Neural crest cell (in vitro differentiated cells): ENCODE measurements at places on chromosomes 16 and 17.
A peak's percentile ranks its signal among the peaks of the same experiment; 100 is the strongest.

- DNase-seq = no peak
Measured at GRCh38 chr17:45578516-45579455, 88.3 kb upstream of the PLEKHM1 start.

GRCh38 chr16:28062847-28063521, 530 bp downstream of the GSG1L start:
- no peak for DNase-seq

DNA sequence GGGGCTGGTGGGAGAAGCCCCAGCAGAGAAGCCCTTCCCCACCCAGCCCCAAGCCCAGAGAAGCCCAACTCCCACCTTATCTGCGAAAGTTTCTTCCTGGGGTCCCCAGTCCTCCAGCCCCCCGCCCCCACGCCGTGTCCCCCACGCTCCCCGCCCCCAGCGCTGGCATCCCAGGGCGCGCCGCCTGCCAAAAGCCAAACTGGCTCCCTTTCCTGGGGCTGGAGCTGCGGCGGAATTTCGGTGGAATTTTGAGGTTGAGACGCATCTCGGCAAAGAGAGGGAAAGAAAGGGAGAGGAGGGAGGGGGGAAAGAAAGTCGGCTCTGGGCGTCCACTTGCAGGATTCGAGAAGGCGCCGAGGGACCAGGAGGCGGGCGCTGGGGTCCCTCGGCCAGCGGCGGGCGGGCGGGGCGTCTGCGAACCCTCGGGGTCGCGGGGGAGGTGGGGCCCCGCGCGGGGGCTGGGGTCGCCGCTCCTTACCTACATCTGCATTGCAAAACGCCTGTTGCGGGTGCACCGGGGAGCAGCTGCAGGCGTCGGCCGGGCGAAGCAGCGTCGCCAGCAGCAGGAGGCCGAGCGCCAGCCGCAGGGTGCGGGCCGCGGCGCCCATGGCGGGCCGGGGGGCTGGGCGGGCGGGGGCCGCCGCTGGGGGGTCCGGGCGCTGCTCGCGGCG, 571 bp downstream of the TIMP2 start:
- peak; percentile 20 for DNase-seq

GRCh38 chr16:50152351-50152806, 727 bp upstream of the TENT4B start:
- DNase-seq = no peak

DNA sequence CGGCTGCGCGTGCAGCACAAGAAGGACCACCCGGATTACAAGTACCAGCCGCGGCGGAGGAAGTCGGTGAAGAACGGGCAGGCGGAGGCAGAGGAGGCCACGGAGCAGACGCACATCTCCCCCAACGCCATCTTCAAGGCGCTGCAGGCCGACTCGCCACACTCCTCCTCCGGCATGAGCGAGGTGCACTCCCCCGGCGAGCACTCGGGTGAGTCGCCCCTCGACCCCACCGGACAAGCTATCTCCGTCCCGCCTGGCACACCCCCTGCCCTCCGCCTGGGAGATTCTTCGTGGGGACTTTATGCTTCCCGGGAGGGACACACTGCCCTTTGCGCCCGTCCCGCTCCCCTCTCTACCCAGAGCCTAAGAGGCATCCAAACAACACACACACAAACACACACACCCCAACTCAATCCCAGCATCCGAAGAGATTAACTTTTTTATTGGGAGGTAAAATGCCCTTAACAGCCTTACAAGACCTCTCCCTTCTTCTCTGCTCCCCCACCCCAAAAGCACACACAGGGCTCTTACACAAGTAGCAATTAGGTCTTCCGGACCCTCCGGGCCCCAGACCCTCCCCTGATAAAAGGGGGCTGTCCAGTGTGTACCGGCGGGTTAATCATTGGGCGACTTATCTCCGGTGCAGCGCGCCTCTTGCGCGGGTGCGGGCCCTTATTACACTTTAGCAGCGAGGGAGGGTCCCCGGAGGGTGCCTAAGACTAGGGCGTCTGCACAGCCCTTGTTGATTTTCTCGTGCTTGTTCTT, 2.1 kb downstream of the SOX9 start:
- peak; percentile 45 for DNase-seq

GRCh38 chr17:20008242-20009051, 712 bp upstream of the SPECC1 start:
- DNase-seq = no peak

DNA sequence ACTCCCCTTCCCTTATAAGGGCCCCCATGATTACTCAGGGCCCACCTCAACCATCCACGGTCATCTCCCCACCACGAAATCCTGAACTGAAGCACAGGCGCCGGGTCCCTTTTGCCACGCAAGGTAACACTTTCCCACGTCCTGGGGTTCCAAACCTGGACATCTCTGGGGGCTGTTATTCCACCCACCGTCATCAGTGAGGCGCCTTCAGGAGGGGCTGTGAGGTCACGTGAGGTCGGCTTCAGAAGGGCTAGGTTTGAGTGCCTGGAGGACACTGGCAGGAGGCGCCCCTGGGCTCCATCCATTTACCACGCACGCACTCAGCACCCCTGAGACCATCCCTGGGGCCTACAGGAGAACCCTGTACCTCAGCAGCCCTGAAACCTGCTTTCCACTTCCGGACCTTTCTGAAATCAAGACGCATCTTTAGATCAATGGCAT, 4.1 kb downstream of the CD2BP2 start:
- no peak for DNase-seq

DNA sequence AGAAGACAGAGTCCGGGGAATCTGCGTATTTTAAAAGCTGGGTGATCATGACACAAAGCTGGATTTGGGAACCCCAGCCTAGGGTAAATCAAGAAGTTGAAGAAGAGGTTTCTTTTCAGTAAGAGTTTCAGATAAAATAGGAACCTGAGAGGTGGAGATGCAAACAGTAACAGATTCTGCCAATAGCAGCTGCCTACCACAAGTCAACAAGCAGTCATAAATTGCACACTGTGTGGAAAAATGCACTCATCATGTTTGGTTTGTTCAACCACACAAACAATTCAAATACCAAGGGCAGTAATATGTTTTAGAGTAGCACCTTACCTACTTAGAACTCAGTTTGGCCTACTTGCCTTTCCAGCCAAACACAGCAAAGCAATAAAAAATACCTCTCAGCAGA, 14.0 kb downstream of the MYO1D start:
- DNase-seq = no peak

DNA sequence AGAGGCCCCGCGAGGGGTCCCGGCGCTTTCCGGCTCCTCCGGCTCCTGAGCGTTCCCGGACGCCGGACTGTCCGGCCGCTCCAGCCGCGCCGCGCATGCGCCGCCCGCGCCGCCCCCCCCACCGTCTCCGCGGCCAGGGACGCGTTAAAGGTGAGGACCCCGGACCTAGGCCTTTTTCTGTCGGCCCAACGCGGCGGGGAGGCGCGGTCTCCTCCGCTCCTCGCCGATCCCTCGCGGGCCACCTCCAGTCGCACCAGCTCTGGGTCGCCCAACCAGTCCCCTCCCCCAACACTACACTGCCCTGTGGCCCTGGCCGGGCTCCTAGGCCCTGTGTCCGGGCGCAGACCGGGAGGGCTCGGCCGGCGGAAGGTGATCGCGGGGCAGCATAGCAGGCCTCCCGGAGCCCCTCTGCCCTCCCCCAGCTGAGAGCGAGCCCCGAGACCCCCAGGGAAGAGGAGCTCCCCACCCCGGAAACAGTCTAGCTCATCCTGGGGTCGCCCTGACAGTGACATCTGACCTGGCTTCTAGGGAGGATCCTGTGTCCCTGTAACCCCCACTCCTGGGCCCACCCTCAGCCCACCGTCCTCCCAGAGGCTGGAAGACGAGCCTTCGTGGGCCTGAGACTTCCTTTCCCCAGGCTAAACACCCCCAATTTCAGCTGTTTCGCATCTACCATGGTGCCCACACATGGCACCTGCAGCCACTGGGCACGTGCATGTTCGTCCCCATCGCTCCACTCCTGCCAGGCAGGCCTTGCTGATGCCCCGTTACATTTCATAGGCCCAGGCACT, 14.7 kb upstream of the BCAR1 start:
- DNase-seq = peak; percentile 88

DNA sequence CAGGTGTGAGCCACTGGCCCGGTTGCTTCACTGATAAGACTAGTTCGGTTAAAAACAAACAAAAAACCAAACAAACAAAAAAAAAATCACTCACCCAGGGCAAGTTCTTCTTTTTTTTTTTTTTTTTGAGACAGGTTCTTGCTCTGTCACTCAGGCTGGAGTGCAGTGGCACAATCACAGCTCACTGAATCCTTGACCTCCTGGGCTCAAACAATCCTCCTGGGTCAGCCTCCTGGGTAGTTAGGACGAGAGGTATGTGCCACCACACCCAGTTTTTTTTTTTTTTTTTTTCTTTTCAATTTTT, 119.5 kb upstream of the CORO6 start:
- DNase-seq = no peak

GRCh38 chr16:27287887-27288286, 19.3 kb upstream of the NSMCE1 start:
- no peak for DNase-seq
